ENCODE measurements at places on chromosomes 7 and 10. TPM values are rescaled to one million over a fixed set of nuclear protein-coding genes. Genes with fewer than 3 reads are reported as not detected.

SH2D4B gene
- total RNA-seq = not detected

SLC13A1 gene
- not detected for total RNA-seq

PGAM1 gene
- total RNA-seq = 946 TPM

STRIP2 gene
- 3.8 TPM for total RNA-seq

CFTR gene
- not detected for total RNA-seq

POLR3A gene
- total RNA-seq = 14.0 TPM
